ENCODE measurements at places on chromosomes 1 and 21.

GRCh38 chr1:23224739-23225648 is 7.7 kb upstream of the HTR1D start:
- DNase-seq = no peak

- no peak for DNase-seq
Observed at GRCh38 chr1:216015116-216015515, 408.1 kb downstream of the USH2A start.

DNA sequence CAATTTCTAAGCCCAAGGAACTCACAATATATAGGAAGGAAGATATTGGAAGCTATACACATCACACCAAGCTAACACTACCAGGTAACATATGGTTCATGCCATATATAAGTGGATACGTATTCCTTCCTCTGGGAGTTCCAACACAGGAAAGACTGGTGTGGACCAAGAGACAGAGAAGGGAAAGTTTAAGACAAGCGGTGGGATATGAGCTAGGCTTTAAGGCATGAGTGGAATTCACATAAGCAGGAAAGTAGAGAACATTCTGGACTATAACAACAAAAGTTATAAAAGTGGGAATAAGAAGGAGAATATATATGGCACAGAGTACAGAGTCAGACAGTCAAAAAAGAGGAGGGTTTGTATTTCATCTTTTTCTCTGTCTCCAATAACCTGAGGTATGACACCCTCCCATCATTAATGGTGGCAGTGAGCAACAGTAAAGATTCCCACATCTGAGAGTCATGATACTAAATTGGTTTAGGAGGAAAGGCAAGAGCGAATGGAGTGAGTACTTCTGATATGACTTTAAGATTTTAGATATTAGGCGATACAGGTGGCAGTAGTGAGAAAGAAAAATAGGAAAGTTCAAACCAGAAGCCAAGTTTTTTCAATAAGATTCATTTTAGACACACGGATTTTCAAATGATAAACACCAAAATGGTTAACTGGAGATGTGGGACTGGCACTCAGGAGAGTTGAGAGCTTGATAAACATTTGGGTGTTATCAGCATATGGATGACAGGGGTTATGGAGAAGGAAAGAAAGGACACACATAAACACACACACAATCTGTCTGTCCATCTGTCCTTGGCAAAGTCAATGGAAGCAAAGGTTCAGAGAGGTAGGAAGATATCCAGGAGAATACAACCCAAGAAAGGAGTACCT is 87.4 kb upstream of the TTC39A start:
- no peak for DNase-seq

- no peak for DNase-seq
Observed at GRCh38 chr1:161747801-161748200, 1.8 kb upstream of the DUSP12 start.

- DNase-seq = no peak
Observed at GRCh38 chr1:226525750-226526149, 22.8 kb upstream of the STUM start.

- no peak for DNase-seq
Observed at GRCh38 chr21:15676935-15677334, 52.8 kb upstream of the USP25 start.

DNA sequence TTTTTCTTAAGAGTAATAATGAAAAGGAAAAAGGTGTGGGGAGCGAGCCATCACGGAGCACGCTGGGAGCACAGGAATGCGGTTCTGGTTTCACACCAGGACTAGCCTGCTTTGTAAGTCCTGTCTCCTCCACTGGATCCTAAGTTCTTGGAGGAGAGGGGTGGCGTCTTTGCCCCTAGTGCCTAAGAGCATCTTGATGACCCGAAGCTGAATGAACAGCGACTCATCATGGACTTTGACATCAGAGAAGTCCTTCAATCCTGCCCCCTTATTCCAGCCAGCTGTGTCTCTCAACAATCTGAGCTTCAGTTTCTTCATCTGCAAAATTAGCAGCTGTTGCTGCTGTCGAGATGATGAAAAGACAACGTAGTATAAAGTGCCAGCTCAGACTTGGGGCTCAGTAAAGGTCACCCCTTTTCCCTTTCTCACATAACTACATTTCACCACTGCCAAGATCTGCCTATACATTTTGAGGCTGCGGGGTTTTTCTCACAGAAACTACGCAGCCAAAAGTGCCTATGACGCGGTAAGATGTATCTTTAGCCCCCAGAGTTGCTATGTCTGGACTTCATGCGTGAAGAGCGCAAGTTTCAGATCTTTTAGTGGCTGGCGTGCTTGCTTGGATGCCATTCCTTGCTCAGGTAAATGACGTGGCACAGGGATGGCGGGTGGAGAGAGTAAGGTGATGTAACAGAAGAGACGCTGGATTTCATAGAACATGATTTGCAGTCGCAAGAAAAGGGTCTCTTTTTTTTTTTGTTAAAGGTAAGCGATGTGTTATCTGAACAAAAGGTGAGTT is 4.9 kb upstream of the PRDM2 start:
- DNase-seq = no peak

- DNase-seq = no peak
Observed at GRCh38 chr1:172356620-172357019, 63.9 kb upstream of the C1orf105 start.

- DNase-seq = no peak
Observed at GRCh38 chr1:205472737-205473441, 17.0 kb upstream of the BLACAT1 start.

- DNase-seq = no peak
Observed at GRCh38 chr1:106754957-106755356, 301.5 kb upstream of the PRMT6 start.

DNA sequence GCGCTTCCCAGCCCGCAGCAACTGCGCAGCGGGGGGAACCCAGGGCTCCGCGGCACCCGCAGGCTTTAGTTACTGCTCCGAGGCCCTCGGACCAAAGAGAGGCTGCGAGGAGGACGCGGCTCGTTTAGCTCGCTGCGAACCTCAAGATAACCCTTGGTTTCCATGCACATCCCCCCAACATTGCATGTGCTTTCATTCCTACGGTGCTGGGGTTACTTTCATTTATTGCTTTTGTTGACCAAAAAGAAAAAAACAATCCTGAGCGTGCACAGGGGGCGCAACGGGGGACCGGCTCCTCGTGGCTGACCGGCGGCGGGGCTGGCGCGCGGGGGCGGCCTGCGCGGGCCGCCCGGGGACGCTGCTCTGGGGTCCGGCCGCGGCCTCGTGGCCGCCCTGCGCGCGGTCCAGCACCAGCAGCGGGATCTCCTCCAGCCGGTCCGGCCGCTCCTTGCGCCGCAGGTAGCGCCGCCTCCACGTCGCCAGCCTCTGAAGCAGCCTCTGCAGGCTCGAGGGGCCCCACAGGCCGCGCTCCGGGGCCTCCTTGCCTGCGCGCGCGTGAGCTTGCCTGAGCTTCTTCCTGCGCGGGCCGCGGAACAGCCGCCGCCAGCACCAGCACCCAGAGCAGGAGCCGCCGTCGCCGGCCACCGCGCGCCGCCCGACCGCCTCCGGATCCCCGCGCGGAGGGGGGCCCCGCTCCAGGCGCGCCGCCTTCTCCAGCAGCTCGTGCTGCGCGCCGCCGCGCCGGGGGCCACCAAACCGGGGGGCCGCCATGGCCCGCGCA is 77.4 kb downstream of the DESI2 start:
- DNase-seq = no peak

GRCh38 chr1:2639607-2640521 is 7.0 kb upstream of the MMEL1 start:
- no peak for DNase-seq

- DNase-seq = no peak
Observed at GRCh38 chr1:64163970-64164369, 39.5 kb upstream of the UBE2U start.

- no peak for DNase-seq
Observed at GRCh38 chr1:228453614-228454013, 33.6 kb upstream of the RNF187 start.

DNA sequence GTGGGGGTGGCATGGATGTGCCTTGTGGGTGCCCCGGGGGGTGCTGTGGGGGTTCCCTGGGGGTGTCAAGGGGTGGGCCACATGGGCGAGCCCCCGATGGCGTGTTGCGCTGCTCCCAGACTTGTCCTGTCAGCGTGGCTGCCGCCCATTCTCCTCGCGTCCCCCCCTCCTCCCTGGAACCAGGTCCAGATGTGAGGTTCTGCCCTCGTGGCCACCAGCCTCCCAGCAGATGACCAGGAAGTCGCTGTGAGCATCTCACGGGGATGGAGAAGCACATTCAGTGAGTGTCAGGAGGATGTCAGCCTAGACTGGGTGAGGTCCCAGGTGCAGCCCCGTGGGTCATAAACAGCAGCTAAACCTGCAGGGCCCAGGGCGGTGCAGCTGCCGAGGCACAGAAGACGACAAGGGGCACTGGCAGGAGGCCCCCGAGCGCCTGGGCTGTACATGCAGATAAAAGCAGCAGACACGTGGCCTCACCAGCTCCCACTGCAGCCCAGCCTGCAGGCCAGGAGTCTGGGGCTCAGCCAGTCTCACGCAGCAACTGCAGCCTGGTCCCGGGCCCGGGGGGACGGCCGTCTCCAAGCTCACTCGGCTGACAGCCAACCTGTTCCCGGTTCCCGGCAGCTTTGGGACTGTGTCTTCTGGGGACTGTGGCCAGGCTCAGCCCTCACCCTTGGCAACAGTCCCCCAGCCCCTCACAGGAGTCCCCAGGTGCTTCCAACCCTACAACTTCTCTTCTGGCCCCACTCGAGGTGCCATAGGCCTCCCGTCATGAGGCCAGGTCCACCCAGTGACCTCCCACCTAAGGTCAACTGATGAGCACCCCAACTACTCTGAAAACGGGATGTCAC is 17.5 kb upstream of the COL6A2 start:
- no peak for DNase-seq

GRCh38 chr1:170360601-170361000 is 171.4 kb upstream of the GORAB start:
- DNase-seq = no peak

- DNase-seq = no peak
Observed at GRCh38 chr21:29490016-29490415, 191.3 kb downstream of the BACH1 start.

DNA sequence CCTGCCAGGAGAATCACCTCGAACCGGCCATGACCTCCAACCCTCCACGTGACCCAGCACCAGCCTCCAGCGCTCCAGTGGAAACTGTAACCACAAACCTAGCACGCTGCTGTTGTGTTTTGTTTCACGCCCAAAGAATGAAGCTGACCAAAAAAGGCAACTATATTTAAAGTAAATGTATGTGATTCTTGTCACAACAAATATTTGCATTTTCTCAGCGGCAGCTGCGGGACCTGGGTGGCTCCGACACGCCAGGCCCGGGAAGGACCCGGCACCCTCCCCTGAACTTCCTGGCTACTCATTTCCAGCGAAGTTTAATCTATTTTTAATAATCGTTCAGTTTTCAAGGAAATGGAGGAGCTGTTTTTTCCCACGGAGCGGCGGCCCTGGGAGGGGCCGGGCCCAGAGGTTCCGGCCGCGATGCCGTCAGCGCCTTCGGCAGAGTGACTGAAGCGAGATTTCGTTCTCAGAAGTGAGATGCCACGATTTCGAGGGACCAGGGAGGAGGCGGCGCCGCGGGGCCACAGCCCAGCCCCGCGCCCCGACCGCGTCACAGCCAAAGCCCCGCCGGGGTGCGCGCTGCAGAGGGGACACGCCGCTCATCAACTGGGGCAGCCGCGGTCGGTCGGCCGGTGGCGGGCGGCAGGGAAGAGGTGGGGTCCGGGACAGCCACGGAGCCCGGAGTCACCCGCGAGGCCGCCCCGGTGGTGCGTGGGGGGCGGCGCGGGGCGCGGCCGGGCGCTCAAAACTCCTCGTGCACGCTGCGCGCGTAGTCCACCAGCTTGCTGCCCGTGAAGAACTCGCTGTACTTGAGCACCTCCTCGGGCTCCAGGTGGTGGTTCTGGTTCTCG is 3.0 kb upstream of the TNFRSF4 start:
- no peak for DNase-seq

DNA sequence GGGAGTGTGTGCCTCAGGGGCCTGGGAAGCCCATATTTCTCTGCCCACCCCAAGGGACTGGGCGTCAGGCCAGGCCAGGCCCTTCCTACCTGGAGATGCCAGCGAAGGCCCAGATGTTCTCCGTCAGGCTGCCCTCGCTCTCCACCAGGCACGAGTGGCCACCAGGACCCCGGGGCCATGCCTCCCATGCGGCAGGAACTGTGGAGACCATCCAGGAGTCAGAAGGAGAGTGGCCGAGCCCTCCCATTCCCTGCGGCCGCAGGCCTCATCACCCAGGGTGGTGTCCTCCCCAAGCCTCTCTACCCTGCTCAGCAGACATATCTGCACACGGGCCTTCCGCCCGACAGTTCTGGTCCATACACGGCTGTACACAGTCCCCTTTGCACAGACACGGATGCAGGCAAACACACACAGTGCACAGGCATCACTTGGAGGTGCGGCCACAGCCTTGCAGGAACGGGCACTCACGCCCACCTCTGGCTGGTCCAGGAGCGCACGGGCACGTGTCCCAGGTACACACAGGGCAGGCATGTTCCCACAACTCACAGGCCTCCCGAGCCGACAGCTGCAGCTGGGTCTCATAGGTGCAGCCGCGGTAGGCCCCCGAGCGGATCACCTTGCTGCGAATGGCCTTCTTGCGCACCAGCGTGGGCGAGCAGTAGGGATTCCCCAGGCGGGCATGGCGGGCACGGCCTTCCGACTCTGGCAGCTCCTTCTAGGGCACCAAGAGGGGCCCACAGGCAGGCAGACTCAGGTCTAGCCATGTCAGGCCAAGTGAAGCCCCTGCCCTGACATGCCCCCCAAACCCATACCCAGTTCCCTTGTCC is 5.9 kb upstream of the KIF17 start:
- no peak for DNase-seq

DNA sequence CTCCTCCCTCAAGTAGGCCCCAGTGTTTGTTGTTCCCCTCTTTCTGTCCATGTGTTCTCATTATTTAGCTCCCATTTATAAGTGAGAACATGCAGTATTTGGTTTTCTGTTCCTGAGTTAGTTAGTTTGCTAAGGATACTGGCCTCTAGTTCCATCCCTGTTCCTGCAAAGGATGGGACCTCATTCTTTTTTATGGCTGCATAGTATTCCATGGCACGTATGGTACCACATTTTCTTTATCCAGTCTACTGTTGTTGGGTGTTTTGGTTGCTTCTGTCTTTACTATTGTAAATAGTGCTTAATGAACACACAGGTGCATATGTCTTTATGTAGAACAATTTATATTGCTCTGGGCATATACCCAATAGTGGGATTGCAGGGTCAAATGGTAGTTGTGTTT is 232.9 kb downstream of the TPR start:
- DNase-seq = no peak

GRCh38 chr21:28550057-28550825 is 442.4 kb downstream of the LTN1 start:
- no peak for DNase-seq

GRCh38 chr1:114668784-114669561 is 876 bp downstream of the DENND2C start:
- DNase-seq = no peak

GRCh38 chr1:109931189-109931731 is 20.6 kb downstream of the CSF1 start:
- no peak for DNase-seq

DNA sequence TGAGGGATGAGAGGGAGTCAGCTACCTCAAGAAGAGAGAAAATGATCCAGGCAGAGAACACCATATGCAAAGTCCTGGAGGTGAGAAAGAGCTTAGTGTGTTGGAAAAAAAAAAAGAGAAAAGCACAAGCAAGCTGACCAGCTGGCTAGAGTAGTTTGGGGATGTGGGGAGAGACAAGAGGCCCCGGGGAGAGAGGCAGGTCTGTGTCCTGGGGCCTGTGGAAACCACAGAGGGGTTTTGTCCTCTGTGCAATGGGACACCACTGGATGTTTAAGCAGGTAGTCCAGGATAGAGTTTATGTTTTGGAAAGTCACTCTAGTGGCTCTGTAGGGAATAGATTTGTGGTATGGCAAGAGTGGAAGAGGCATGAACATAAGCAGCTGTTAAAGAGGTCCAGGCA is 14.4 kb upstream of the CHI3L1 start:
- no peak for DNase-seq

Data from esophagus squamous epithelium (tissue), 5 donors.